ENCODE measurements at places on chromosomes 12 and 14. TPM values are rescaled to one million over a fixed set of nuclear protein-coding genes. Genes with fewer than 3 reads are reported as not detected.

DNA sequence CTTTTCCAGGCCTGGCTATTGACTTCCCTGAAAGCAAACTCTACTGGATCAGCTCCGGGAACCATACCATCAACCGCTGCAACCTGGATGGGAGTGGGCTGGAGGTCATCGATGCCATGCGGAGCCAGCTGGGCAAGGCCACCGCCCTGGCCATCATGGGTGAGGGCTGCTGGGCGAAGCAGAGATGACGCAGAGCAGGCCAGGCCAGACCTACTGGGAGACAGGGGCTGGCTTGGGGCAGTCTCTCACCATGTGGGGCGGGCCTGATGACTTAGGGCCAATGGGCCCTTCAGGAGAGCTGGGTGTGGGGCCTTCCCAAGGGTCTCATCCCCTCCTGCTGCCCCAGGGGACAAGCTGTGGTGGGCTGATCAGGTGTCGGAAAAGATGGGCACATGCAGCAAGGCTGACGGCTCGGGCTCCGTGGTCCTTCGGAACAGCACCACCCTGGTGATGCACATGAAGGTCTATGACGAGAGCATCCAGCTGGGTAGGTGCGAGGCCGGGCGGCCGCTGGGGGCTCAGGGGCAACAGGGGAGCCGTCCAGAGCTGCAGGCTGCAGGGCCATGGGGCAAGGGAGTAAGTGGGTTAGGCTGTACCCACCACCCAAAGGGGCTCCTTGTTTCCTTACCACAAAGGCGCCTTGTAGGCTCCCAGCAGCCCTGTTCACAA is 33.0 kb upstream of the LRP1-AS start:
- H3K36me3 ChIP-seq: peaks cover 46% of the 10 kb centered on the region
- DNase-seq: no peak
- H3K4me1 ChIP-seq: peaks cover 21% of the 10 kb centered on the region

- no peak overlapping the region for H3K4me3 ChIP-seq
- DNase-seq: no peak
- peaks cover 49% of the 10 kb centered on the region for H3K4me1 ChIP-seq
- H3K27me3 ChIP-seq: peaks cover 1% of the 10 kb centered on the region
- peaks cover 23% of the 10 kb centered on the region for H3K36me3 ChIP-seq
These were observed 98.9 kb upstream of the PLEKHG7 start for GRCh38 chr12:92603741-92604432.

- H3K4me3 ChIP-seq: no peak overlapping the region
- no peaks in the 10 kb centered on the region for H3K36me3 ChIP-seq
- H3K27me3 ChIP-seq: no peaks in the 10 kb centered on the region
- no peaks in the 10 kb centered on the region for H3K4me1 ChIP-seq
These were observed 397.8 kb downstream of the SEC23A start for GRCh38 chr14:38705220-38705619.

DNA sequence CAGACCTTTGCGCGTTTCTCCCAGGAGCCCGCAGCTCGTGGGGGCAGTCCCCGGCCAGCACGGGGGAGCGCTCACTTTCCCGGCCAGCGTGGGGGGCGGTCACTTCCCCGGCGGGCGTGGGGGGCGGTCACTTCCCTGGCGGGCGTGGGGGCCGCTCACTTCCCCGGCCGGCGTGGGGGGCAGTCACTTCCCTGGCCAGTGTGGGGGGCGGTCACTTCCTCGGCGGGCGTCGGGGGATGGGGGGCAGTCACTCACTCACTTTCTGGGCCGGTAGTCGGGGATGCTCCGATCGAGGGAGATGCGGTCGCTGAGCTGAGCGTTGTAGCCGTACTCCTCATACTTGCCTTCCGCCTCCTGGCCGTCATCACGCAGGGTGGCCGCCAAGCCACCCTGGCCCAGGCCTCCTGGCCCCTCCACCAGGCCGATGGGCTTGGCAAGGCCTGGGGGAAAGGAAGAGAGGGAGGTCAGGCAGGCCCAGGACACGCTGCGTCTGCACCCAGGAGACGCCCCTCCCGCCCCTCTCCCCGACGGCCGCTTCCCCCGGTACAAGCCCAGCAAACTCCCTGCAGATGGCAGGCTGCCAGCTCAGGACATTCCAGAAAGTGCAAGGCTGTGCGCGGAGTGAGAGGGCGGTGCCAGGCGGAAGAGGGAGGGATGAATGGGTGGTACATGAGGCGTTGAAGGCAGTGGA is 43.3 kb downstream of the GALNT9 start:
- no peak overlapping the region for H3K27ac ChIP-seq
- peak; percentile 10 for DNase-seq
- peaks cover 5% of the 10 kb centered on the region for H3K36me3 ChIP-seq
- H3K4me1 ChIP-seq: no peaks in the 10 kb centered on the region

DNA sequence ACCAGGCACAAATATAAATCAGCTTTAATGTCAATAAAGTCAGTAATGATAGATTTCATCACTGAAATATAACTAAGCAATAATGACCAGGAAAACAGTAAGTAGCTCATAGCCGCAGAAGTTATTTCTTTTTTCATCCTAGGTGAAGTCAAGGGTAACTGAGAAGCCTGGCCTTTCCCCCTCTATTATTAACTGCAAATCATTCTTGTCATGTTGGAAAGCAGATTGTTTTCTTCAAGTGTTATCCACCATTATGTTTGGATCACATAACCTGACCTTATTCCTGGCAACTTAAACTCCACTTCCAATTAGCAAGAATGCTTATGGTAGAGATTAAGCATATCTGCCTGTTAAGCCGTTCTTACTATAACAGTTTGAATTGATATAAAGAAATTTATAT is 603.4 kb upstream of the FOXG1 start:
- H3K27ac ChIP-seq: no peak overlapping the region
- H3K27me3 ChIP-seq: no peaks in the 10 kb centered on the region
- DNase-seq: no peak
- no peaks in the 10 kb centered on the region for H3K36me3 ChIP-seq
- H3K4me1 ChIP-seq: no peaks in the 10 kb centered on the region

OR6C2 gene
- not detected for total RNA-seq

VRK1 gene
- total RNA-seq: 19.1 TPM

All from HFFc6 (cell line).